ENCODE measurements at places on chromosomes 3 and 15.

GRCh38 chr3:190130696-190131095, 10.0 kb upstream of the P3H2 start:
- no peak for DNase-seq

GRCh38 chr3:41700155-41700554, 261.7 kb downstream of the ULK4 start:
- no peak for DNase-seq

DNA sequence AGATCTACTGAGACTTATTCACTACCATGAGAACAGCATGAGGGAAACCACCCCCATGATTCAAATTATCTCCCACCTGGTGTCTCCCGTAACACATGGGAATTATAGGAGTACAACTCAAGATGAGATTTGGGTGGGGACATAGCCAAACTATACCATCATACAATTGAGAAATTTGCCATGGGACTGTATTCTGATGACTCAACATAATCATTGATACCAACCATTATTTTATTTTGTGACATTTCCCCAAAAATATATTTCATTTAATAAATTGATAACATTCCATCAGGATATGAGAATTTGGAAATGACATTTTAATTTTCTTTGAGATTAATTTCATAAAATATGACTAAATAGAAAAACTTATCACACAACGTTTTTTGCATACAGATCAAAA, 96.6 kb upstream of the MDFIC2 start:
- DNase-seq, result no peak

DNA sequence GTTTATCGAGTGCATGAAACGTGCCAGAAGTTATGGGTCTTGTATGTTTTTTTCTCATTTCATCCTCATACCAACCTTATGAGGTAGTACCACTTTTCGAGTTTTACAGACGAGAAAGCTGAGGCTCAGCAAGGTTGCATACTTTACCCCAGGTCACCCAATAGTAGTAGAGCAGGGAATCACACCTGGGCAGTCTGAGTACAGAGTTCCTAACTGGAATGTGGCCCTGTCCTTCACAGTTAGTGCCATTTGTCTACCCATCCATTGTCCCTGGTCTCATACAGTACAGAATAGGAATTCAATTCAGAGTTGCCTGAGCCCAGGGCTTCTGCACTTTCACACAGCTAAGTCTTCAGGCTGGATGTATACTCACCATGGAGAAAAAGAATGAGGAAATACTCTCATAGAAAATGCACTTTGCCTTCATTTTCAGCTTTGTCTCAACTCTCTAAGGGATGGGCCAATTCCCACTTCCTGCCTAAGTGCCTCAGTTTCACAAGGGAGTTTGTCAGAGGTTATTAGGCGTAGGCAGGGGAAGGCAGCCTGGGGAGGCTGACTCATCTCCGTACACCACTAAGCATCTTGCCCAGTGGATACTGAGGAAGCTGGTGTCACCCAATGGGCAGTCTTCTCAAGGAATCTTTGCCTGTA, 93.2 kb downstream of the TMEM212 start:
- DNase-seq, result no peak

GRCh38 chr3:140726066-140726465, 48.2 kb downstream of the TRIM42 start:
- DNase-seq, result no peak

DNA sequence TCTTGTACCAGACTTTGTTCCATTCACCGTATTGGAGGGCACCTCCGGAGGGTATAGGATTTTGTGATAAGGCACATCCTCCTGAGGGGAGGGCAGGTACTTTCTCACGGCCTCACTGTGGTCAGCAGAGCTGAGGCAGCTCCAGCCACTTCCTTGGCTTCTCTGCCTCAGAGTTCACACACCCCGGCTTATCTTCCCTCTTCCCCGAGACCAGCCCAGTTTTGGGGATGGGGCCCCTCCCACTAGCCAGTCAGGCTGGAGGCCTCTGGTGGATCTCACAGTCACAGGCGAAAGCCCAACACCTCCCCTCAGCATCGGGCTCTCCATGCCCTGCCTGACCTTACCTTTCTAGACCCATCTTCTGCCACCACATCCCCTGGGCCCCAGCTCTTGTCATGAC, 316.2 kb upstream of the CTDSPL start:
- DNase-seq, result no peak

- peak; percentile 26 for DNase-seq
Measured at GRCh38 chr3:195774917-195775316, 36.8 kb downstream of the MUC4 start.

DNA sequence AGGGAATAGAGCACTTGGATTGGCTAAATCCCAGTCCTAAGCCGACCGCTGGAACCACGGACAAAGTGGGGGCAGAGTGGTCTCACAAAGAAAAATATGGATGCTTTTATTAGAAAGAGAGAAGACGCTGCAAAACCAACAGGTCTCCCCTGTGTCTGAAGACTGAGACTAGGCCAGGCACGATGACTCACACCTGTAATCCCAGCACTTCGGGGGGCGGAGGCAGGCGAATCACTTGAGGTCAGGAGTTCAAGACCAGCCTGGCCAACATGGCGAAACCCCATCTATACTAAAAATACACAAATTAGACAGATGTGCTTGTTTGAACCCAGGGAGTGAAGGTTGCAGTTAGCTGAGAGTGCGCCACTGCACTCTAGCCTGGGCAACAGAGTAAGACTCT, 61.8 kb downstream of the ZDHHC19 start:
- DNase-seq, result no peak

GRCh38 chr15:39511916-39512260, 69.0 kb upstream of the THBS1 start:
- no peak for DNase-seq

DNA sequence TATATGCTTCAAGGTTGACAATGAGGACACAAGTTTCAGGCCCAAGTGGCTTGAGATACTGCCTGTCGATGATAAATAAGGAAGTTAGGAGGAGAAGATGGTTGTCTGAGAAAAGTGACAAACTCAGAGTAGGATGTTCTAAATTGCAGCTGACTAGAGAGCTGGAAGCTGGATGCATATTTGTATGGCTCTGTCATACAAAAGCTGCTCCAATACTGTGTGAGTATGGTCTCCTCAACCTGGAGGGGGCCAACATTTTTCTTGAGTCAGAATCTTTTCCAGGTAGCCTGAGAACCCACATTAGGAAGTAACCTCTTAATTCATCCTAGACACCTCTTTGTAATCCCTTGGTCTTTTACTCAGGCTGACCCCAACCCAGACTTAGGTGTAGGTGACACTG, 28.4 kb upstream of the TPRG1 start:
- no peak for DNase-seq
